ENCODE measurements at places on chromosomes 3 and 15.

DNA sequence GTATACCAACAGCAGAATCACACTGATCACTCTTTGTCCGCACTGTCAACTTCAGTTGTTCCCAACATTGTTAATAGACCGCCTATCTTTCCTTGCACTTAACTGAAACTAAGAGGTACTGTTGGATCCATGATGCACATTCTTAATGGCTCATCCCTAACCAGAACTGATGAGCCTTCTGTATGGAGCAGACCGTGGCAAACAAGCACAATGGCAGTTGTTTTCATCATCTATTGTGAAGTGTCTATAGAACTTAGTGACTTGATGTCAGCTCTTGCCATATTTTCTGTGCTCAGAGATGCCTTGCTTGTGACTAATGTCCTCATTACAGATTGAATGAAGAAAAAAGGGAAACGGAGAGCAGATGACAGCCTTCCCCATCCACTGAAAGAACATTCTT lies 347.4 kb downstream of the NLGN1 start:
- no peak for DNase-seq

DNA sequence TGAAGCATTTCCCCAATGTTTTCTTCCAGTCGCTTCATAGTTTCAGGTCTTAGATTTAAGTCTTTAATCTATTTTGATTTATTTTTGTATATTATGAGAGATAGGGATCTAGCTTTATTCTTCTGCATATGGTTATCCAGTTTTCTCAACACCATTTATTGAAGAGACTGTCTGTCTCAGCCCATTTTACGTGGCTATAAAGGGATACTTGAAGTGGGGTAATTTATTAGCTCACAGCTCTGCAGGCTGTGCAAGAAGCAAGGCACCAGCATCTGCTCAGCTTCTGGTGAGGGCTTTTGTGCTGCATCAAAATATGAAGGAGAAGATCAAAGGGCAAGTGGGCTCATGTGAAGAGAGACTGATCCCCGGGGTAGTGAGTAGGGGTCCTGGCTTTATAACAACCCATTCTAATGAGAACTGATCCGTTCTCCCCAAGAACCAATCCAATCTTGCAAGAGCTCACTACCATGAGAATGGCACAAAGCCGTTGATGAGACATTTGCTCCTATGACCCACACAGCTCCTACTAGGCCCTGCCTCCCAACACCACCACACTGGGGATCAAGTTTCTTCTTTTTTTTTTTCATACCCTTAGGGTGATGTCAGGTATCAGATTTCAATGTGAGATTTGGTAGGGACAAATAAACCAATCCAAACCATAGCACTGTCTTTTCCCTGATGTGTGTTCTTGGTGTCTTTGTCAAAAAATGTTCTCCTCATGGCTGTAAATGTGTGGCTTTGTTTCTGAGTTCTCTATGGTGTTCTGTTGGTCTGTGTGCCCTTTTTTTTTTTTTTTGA lies 63.2 kb downstream of the IQGAP1 start:
- DNase-seq = no peak

GRCh38 chr15:95105229-95105628 lies 873.9 kb downstream of the MCTP2 start:
- DNase-seq = no peak

- no peak for DNase-seq
These were observed 1.1 kb downstream of the HHATL start for GRCh38 chr3:42701371-42702065.

GRCh38 chr3:11091088-11091590 lies 63.2 kb upstream of the HRH1 start:
- DNase-seq = no peak

- peak; percentile 40 for DNase-seq
These were observed 127.8 kb downstream of the HCN4 start for GRCh38 chr15:73240866-73241499.

DNA sequence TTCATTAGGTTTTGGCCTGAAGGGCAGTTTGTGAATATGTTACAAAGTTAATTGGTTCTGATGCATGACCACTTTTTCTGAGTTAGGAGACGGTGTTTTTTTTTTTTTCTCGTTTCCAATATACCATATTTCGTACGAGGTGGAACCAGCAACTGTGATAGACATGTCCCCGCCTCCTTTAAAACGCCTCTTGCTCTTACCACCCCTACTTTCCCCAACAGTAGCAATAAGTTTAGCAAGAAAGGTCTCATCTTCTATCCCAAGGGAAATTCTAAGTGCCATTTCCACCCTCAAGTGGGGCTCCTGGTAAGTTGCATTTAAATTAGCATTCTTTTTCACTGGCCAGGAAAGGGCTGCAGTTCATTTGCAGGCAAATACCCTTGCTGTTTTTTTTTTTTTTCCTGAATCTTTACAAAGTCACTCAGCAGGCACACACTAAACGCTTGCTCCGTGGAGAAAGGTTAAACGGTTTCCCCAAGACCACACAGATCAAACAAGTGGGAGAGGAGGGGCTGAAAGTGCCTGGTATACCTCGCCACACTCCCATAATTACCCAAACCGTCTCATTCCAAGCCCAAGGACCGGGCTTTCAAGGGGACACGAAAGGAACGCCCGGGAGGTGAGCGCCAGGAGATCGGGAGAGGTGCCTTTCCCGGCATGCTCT lies 39.5 kb upstream of the MGA start:
- DNase-seq = peak; percentile 18

DNA sequence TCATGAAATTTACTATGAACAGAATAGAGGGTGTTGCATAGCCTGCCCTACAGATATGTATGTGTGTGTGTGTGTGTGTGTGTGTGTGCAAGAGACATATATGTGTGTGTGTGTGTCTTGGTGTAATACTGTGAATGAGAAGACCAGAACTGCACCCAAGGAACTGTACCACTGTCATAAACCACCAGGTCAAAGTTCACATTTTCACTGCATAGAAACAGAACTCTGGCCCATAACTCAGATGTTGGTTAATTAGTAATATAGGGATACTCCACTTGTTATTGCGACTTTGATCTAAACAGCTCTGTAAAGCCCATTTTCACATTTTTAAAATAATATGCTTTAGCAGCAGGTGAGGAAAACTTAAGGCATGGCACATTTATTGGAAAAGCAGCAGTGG lies 111.8 kb downstream of the IGF2BP2 start:
- DNase-seq = no peak

DNA sequence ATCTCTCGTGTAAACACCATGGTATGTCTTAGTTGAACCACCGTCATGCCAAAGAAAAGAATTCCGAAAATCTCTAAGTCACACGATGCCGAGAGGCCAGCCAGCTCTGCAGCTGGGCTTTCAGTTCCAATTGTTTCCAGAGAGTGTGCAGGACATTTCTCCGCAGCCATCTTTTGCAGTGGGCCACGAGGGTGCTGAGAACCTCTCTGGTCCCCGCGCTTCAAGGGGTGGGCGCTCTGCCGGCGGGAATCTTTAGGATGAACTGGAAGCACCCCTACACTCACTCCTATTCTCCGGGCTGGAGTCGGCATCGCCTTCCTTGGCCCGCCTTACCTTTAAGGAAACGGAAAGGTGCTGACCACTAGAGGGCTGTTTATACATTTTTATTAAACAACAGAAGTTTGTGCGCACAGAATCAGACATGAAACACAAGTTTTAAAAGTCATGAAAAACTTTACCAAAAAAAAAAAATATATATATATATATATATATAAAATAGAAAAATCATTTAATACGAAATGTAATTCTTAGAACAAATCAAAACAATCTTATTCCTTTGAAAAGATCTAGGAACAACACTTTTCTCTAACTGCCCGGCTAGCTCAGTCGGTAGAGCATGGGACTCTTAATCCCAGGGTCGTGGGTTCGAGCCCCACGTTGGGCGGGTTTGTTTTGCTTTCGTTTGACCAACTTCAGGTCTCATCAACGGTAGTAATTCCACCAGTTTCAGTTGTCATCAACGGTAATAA lies 12.5 kb upstream of the MORF4L1 start:
- DNase-seq = peak; percentile 35

DNA sequence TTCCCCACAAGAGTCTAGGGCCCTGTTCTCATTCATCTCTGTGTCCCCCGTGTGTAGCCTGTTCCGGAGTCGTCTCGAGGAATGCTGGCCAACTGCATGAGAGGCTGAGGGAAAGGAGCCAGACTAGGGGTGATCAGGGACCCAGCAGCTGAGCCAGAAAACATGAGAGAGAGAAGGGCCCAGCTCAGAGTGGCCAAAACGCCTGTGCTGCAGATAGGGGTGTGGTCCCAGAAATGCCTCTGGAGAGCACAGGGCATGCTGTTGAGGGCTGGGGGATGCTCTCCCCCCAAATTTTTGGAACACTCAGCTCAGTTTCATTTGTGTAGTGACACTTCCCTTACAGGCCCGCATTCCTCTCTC lies 14.1 kb downstream of the CYP1A2 start:
- no peak for DNase-seq

DNA sequence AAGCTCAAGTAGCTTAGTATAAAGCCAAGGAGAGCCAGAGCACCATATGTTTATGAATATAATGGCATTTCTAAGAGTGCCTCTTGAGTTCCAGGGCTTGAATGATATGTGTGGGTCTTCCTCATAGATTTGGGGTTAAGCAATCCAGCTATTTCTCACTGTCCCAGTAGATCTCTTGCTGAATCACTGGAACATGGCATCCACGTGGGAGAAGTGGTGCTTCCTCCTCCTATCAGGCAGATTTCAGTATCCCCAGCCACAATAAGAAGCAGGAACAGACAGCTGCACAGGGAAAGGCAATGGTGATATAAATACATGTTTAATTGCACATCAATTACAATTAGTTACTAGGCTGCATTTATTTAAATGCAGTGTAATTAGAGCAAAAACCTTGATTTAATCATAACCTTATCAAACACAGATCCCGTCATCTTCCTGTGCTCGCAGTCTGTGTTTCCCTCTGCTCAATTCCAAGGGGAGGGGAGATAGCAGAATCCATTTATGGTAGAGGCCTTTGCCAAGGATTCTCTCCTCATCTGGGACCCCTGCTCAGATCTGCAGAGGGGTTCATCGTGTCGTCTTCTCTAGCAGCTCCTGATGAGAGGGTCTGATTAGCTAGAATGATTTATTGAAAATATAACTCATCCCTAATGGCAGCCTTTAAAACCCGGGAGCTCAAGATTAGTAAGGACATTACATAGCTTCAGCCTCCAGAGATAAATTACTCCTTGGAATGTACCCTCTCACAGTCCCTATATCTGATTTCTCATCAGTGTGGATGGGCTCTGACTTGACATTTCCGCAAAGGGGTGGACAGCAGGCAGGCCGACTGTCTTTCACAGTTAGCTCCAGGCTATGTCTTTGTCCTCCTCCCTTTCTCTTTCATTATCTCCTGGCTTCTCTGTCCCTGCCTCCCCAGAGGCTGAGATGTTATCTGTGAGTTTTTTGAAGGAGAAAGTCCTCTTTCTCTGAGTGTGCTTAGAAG lies 775.9 kb downstream of the AGBL1 start:
- no peak for DNase-seq

DNA sequence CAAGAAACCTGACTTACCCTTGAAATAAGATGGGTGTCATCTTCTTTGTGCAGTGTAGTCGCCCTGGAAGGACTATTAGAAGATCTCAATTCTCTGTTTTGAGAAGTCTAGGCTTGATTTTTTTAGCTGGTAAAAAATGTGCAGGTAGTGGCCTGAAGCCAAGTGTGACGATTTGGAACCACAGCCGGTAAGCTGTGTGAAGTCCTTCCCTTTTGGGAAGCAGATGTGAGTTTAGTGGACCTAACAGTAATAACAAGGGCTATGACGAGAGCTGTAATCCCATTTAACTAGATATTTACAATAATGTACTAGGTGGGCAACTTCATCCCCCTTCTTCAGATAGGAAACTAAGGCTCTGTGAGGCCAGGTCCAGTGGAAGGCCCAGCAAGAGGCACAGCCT lies 81.7 kb upstream of the MYZAP start:
- no peak for DNase-seq

DNA sequence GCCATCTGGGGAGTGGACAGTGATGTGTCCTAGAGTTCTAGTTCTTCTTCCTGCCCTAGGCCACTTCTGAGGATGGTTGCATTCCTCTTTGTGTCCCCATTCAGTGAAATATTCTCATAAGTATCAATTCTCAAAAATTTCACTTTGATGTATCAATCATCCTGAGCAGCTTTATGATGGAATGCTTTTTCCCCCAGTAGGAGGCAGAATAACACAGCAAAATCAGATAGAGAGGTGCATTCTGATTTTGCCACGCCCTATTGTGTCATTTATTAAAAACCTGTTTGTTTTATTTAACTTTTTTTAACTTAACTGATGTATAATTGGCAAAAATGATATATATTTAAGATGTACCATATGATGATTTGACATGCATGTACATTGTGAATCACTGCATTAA lies 656.0 kb upstream of the GRM7 start:
- DNase-seq = no peak

- no peak for DNase-seq
These were observed 126.1 kb upstream of the TNIK start for GRCh38 chr3:171586274-171586673.

- DNase-seq = no peak
These were observed 205.6 kb downstream of the VGLL3 start for GRCh38 chr3:86785386-86785785.

GRCh38 chr3:139574026-139574947 lies 34.7 kb upstream of the RBP1 start:
- DNase-seq = no peak

DNA sequence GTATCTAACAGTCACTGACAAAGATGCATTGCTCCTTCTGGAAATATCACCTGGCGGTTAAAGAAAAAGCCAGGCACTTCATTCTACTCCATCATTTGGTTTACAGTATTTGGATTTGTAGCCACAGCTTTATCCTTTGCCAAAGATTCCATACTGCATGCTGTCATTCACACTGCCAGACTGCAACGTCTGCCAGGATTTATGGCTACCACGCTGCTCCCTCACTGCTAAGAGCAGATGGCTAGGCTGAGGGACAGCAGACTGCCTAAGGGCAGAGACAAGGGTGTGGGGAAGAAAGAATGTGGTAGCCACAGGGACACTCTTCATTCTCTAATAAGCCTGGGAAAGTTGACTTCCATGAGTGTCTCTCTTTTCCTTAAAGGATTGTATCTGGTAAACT lies 1047.0 kb downstream of the TUSC7 start:
- no peak for DNase-seq

GRCh38 chr3:169315996-169316395 lies 347.5 kb downstream of the MECOM start:
- DNase-seq = no peak

DNA sequence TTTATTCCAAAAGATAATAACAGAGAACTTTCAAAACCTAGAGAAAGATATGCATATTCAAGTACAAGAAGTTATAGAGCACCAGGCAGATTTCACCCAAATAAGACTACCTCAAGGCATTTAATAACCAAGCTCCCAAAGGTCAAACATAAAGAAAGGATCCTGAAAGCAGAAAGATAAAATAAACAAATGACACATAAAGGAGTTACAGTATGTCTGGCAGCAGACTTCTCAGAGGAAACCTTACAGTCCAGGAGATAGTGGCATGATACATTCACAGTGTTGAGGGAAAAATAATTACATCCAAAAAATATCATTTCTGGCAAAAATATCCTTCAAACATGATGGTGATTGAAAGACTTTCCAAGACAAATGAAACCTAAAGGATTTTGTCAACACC lies 185.8 kb upstream of the POU1F1 start:
- DNase-seq = no peak

DNA sequence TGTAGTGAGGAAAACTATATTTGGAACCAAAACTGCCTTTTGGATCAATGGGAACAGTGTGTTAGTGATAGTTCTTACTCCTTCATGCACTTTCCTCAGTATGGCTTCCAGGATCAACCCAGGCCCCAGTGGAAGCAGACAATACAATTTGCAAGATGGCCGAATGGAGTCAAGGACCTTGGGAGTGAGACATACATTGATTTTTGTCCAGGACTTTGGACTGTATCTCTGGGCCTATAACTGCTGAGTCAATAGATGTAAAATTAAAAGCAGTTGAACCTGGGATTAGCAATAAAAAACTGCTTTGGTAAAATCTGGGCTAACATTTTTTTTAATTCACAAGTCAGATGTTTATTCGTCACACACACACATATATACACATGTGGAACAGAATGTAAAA lies 1.8 kb downstream of the ARRDC4 start:
- no peak for DNase-seq
